Anterior cingulate cortex (tissue), 58 donors: ENCODE measurements at places on chromosomes 12 and 14.

DNA sequence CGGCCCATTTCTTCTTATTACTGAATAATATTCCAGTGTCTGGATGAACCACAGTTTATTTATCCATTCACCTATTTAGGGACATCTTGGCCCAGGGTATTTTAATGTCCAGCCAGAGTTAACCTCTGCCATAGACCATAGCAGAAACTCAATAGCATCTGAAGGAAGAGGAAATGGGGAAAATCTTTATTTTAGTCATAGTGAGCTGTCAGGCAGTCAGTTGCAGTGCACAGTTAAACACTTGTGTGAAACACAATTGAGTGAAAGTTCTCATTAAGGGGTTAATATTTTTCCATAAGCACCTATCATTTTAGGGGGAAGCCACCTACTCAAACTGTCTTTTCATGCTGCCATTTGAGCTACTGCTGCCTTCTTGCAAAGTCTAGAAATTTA lies 197.3 kb upstream of the PPFIA2 start:
- no peak for DNase-seq

DNA sequence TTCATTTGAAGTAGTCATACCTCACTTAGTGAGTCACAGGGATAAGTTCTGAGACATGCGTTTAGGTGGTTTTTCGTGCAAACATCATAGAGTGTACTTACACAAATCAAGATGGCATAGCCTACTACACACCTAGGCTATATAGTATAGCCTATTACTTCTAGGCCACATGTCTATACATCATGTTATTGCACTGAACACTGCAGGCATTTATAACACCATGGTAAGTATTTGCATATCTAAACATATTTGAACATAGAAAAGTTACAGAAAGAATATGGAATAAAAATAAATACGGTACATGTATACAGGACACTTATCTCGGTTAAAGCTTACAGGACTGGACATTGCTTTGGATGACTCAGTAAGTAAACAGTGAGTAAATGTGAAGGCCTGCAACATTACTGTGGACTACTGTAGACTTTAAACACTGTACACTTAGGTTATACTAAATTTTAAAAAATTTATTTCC lies 670.6 kb downstream of the SLC16A7 start:
- DNase-seq = no peak

GRCh38 chr14:104395941-104396681 lies 183.5 kb upstream of the C14orf180 start:
- no peak for DNase-seq

DNA sequence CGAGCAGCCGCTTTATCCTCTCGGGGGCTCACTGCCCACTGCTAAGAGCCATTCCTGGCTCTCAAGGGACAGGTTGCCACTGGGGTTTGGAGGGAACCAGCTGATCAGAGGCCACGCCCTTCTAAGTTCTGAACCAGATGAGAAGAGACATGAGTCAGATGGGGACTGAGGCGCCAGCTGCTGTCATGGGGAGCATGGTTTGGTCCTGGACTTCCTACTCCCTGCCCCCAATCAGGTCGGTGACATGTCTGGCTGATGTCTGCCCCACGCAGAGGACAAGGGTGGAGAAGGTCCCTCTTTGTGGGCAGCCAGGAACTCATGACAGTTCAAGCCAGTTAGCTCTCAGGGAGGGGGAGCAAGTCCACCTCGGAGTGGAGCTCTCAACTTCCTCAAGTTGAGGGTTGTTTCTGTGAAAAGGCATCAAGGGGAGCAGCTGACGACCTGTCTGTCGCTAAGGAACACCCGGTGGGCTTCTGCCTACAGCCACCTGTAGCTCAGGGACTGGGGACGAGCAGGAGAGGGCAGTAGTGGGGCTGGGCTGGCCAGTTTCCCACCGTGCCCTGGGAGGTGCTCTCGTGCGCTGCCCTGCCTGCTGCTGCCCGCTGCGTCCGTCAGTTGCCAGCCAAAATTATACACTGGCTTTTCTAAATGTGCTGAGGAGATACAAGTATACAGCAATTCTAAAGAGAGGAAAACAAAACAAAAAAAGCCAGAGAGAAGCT lies 20.5 kb downstream of the PSMC1 start:
- DNase-seq = no peak

DNA sequence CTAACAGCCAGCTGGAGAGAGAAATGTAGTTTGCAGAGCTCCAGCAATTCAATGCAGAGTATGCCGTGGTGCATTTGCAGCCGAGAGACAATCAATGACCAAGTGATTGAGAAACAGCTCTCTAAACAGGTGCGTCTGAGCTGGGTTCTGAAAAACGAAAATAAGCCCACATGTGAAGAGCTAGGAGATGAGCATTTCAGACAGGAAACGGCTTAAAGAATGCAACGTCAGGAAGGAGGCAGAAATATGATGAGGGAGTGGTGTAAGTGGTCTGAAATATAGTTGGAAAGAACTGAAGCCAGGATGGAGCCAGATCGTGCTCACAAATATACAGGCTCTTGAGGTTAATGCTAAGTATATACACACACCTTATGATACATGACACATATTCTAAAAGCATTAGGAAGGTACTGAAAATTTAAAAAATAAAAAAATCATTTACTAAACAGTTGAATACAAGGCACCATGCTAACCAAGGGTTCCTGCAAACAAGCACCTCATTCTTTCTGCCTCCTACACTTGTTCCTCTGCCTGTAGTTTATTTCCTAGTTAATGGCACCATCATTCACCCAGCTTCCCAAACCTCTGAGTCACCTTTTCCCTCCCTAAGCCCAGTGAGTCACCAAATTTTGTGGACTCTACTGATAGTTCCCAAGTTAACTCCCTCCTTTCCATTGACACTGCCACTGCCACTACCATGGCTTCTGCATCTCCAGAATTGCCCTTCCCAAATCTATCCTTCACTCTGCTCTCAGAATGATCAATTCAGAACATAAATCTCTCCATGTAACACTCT lies 2.3 kb upstream of the GARIN2 start:
- no peak for DNase-seq
